ENCODE measurements at places on chromosomes 4 and X.

GRCh38 chrX:37746218-37746941 lies 33.5 kb upstream of the CYBB start:
- DNase-seq: no peak

DNA sequence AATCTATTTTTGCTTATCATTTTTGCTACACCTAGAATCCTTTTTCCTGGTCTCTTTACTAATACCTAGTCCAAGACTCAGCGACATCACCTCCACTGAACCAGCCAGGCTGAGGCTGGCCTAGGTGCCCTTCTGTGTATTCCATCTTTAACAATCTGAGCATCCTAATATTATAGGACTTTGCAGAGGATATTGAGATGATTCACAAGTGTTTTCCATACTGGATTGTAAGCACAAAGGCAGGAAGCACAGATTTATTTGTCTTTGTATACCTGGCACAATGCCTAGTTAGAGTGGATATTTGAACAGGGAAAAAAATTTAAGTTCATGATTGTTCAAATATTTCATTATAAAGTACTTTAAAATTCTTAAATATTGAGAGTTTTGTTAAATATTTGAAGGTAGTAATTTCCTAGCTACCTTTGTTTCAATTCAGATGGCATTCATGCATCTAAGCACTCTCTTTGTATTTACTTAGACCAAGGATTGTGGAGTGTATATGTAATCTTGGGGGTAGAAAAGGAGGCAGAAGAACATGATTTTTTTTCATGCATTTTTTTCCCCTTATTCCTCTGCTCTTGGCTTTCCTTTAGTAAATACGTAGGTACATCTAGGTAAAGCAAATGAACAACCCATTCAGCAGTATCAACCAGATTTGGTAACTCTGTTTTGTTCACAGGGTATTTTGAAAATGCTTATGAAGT lies 18.4 kb downstream of the SMARCA5 start:
- no peak for DNase-seq

GRCh38 chr4:83885256-83886182 lies 349.6 kb downstream of the GPAT3 start:
- DNase-seq: no peak

GRCh38 chr4:145093638-145094037 lies 4.4 kb downstream of the ANAPC10 start:
- DNase-seq: no peak

DNA sequence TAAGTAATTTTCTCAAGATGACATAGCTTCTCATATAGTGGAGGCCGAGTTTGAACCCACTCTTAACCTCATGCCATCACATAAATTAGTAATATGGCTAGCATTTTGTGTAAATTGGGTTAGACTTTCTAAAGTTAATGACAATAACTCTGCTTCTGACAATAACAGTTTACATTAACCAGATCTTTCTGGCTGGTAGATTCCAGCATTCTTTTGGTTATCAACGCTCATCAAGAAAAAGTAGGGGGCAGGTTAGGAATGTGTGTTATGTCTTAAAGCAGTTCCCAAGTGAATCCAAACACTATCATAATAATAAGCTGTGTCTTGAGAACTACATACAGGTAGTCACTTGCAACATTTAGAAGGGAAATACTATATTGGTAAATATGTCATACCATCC lies 162.5 kb downstream of the PRDM5 start:
- no peak for DNase-seq

DNA sequence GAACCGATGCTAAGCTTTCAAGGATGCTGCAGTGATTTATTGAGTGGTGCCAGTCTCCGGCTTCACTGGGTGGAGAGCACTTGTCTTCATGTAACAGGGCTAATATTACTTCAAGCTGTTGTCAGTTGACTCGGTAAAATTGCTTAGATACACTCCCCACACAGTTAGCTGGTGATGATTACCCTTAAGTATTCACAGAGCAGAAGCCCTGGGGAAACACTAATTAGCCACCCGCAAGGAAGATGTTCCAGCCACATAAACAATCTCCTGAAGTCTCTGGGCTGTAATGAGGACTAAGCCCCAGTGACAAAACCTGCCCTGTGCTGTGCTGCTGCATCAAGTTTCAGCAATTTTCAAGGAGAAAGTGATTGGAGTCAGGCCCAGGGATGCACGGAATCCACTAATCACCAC lies 37.3 kb upstream of the GK2 start:
- no peak for DNase-seq

DNA sequence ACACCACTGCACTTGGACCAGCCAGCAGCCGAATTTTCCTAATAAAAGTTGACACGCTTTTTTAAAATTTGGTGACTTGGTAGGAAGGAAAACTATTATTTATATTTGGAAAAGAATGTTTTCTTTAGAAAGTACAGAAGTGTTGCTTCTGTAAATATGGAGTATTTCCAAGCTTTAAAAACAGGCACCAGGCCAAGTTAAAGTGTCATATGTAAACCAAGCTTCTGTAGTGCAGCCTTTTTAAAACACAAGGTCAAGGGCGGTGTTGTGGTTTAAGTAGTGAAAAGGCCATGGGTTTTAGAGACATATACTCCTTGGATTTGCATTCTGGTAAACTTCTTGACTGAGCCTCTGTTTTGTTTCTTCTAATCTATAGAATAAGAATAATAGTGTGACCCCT lies 62.7 kb downstream of the TRIM2 start:
- DNase-seq: no peak

- no peak for DNase-seq
Measured at GRCh38 chr4:163251204-163251603, 81.2 kb downstream of the NPY1R start.

DNA sequence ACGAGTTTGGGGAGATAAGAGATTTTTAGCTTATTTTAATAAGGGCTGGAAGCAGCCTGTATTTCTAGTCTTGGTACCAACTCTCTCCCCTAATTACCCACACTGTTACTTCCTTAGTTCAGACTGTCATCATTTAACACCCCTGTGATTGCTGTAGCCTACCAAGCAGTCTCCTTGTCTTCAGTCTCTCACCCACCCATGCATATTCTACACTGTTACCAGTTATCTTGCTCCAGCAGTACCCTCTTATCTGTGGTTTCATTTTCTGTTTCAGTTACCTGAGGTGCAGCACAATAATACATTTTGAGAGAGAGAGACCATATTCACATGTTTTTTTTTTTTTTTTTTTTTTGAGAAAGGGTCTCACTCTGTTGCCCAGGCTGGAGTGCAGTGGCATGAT lies 80.2 kb downstream of the DIAPH2 start:
- DNase-seq: no peak

GRCh38 chr4:13483136-13483767 lies 888 bp downstream of the RAB28 start:
- no peak for DNase-seq

GRCh38 chr4:151157543-151157942 lies 58.1 kb downstream of the RPS3A start:
- DNase-seq: no peak

GRCh38 chrX:102979536-102979935 lies 42.5 kb downstream of the RAB40AL start:
- DNase-seq: no peak

DNA sequence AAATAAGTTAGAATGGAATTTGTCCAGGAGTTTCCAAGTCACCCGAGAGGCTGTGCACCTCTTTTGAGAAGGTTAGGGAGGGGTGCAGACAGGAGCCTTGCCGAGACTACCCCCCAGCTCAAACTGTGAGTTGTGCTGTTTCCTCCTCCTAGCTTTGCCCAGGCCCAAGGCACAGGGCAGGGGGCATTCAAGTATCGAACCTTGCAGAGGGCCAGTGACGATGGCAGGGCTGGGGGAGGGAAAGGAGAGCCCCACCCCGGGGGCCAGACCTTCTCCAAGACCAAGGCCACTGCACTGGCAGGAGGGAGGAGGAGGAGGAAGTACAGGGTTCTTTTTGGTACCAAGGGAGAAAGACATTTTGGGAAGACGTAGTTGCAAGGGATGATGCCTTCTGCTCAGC lies 80.6 kb downstream of the TMEM144 start:
- DNase-seq: no peak

- no peak for DNase-seq
Measured at GRCh38 chr4:37452952-37453280, 208.4 kb downstream of the NWD2 start.

DNA sequence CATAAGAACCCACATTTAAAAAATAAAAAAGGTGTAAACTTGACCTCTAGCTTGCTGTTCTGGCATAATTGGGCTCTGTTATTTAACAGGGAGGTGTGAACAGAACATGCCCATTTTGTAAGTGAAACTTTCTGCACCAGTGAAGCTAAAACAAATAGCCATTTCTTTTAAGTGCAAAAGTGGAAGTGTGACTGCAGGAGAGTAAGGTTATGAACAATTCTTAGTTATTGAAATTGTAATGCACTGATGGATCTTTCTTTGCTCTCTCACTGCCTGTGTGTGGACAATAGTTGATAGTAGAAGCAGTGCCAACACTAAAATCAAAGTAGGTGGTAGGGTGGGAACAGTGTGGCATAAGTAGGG lies 12.6 kb downstream of the P2RY10 start:
- no peak for DNase-seq

DNA sequence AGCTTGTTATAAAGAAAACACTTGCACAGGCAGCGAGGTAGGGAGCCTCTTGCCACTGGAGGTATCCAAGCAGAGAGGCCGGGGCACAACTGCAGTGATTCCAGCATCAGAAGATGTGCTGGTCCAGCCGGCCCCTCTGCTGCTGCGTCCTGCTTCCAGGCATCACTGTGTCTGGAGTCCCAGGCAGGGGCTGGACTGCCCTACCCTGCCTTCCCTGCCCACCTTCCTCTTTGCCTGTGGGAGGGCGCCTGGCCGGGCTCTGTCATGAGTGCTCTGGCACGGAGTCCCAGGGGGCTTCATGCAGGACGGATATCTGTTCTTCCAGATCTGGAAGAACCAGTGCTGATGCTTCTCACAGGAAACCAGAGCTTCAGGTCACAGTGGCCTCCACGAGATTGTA lies 187.6 kb upstream of the PSAPL1 start:
- DNase-seq: no peak

DNA sequence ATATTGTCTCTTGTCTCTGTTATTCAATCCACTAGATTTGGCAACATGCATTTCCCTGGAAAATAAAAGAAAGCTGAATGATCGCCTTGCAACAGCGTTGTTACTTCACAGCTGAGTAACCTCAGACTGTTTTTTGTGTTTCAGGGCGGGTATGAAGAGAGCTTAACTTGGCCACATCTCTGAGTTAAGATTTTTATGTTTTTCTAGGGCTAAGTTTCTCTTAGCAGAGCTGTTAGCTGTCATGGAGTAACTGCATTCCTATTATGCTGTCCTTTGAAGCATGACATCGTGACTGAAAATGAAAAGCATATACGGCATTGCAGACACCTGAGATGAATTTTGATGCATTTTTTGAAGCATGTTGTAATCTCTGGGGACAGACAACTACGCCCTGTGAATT lies 1798.9 kb downstream of the PCDH7 start:
- no peak for DNase-seq

DNA sequence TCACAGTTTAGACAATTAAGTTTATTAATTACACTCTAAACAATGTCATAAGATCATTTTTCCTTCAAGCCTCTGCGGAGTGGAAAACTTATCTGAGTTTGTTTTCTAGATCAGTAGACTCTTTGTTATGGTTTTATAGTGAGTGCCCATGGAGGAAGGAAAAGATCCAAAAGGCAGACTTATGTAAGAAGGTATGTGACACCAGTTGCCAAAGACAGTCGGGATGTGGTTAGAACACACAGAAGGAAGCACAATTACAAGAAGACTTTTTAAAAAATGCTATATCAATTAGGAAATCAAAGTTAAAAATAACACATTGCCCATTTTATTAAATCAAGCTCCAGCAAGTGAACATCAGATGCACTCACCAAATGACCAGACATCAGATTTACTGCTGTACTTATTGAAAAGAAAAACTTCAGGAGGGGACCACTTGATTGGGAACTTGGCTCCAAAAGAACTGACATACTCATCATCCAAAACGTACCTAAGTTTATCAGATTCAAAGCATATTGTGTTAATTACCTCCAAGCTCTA lies 57.1 kb downstream of the NIPAL1 start:
- DNase-seq: no peak

- no peak for DNase-seq
Measured at GRCh38 chr4:156248917-156249316, 295.3 kb upstream of the CTSO start.

- no peak for DNase-seq
Measured at GRCh38 chr4:174213731-174214100, 69.8 kb downstream of the FBXO8 start.

DNA sequence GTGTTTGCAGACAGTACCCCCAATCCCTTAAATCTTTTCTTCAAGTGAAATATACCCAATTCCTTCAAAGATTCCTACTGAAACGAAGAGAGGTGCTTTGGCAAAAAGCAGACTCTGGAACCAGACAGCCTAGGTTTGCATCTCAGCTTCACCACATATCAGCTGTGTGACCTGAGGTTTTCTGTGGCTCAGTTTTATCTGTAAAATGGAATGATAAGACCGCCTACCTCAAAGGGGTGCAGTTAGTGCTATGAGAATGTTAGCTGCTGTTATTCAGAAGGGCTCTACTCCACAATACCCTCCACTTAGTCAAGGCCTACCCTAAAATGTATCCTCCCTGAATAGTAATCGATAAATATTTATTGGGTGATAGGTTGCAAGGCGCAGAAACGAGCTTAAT lies 664 bp downstream of the PIR start:
- no peak for DNase-seq

GRCh38 chrX:6383917-6384316 lies 151.0 kb downstream of the VCX3A start:
- DNase-seq: no peak

DNA sequence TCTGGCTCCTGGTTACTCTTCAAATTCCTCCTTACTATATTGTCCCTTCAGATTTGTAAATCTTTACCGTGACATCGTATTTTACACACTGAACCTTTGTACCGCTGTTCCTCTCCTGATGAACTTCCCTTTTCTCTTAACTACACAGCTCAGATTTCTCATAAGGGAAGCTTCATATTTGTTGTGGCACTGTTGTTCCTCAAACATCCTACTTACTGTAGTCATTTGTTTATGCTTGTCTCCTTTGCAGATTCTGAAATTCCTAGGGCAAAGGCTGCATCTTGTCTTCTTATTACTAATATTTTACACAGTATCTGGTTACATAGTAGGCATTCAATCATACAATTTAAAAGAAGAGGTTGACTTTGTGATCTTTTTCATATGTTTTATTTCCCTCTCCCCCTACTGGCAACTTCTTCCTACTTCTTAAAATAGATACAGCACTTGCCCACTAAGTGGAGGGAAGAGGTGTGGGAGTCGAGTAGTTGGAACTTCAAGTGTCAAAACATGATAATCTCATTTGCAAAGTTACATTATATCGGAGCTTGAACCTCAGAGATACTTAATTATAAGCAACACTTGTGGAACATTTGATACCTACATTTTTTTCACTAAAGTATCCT lies 50.0 kb downstream of the TET2 start:
- no peak for DNase-seq

DNA sequence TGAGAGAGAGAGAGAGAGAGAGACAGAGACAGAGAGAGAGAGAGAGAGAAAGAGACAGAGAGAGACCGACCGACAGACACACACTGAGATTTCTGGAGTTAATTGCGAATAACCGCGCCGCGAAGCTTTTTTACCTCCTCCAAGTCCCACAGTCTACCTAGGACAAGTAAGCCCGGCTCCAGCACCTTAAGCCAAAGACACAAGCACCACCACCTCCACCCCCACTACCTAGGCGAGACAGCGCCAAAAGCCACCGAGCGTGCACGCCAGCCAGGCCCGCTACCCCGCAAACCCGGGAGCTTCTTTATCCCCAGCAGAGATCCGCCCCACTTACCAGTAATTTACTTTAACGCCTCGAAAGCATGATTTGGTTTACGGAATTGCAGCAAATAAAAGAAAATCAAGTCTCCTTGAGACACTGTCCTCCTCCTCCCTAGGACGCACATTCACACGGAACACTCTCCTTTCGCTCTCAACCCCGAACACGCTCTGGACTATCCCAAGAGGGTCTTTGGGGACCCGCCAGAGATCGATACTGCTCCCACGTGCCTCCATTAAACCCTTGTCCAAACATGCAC lies 649.6 kb upstream of the DIPK2B start:
- no peak for DNase-seq
